Right lobe of liver (tissue), 6 donors: ENCODE measurements at places on chromosomes 6 and 20. TPM values are rescaled to one million over a fixed set of nuclear protein-coding genes. Genes with fewer than 3 reads are reported as not detected.

DNA sequence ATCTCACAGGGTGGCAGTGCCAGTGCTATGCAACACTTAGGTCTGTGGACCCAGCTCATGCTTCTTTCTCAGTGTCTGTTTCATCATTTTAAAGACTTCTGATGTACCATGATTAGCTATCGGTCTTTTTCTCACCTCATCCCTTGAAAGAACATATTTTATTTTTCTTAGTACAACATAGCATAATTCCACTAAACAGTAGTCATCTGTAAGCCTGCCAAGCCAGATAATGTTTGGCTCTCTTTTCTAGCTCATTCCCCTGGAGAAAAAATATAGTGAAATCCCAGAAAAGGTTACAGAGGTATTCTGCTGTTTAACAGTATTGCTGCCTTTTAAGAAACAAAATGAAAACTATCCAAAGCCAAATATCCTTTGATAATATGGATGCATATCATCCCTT, 177.0 kb upstream of the MMS22L start:
- DNase-seq: no peak

DNA sequence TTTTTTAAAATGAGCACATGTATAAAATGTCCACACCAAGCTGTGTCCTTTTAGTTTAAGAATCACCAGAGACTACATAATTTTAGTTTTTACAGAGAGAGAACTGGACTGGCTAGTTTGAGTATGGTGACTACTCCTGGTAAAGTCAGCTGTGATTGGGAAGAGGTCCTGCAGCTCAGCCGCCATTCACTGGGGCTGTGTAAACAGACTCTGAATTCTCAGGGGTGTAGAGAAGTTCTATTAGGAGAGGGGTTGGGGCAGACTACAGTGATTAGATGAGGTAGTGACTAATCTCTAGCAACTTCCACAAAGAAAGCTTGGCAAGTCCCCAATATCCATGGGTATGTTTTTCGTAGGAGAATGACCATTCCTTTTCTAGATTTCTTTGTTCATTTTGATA, 341.2 kb upstream of the MAP3K7 start:
- DNase-seq: no peak

- no peak for DNase-seq
Measured at GRCh38 chr6:107656883-107657282, 167.0 kb downstream of the SOBP start.

PKIB gene
- 10.8 TPM for total RNA-seq

PROCR gene
- 11.0 TPM for total RNA-seq
